ENCODE measurements at places on chromosomes 5 and 9.

GRCh38 chr9:99076483-99077171 is 28.3 kb upstream of the TGFBR1 start:
- no peak for DNase-seq

GRCh38 chr5:108064302-108064701 is 317.6 kb downstream of the FBXL17 start:
- no peak for DNase-seq

DNA sequence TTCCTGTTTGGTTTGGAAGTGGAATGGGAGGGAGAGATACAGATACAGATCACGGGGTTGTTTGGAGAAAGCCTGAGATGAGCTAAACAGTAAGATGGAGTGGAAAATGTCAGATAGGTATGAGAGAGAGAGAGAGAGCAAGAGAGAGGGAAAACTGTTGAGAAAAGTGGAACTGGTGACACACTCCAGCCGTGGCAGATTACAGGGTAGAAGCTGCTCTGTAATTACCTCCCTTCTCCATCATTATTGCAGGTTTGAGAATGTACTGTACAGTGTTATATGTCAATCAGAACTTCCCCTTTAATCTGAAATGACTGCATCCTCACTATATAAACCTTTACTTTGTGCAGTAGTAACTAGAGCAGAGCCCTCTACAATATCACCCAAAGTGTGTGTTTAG is 74.5 kb upstream of the WWC1 start:
- DNase-seq = no peak

DNA sequence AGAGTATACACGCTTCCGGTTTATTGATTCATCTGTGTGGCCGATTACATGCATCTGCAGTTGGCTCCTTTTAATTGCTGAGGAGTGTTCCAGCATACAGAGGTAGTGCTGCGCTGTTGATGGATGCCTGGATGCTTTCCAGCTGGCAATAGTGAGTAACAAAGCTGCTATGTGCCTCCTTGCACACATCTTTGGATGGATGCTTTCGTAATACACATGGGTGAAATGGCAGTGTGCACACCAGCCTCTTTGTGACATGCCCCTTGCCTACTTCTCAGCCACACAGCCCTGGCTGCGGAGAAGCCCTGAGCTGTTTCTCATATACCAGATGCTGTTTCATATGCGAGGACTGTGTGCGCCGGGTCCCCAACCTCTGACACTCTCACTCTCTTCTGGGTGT is 151.0 kb downstream of the GADD45G start:
- DNase-seq = no peak

Measured in sciatic nerve (tissue), 2 donors.